Pulmonary artery endothelial cell (primary cell): ENCODE measurements at places on chromosomes 7 and 10. TPM values are rescaled to one million over a fixed set of nuclear protein-coding genes. Genes with fewer than 3 reads are reported as not detected.

Gene CALCR
- total RNA-seq: not detected in 2 replicates

Gene MRLN
- total RNA-seq: not detected in 2 replicates

DNA sequence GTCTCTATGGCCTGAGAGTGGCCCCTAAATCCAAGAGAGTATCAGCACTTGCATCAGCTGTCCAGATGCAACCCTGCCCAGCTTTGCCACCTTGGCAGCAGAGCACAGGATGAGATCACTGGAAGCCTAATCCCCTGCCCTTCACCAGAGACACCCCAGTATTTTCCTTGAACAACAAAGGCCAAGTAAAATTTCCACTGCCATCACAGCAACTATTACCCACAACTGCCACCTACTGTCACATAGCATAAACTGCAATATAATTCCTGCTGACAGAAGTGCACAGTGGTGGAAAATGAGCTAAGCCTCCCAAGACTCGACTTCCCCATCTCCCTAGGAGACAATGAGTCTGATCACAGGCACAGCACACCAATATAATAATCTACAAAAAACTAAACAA is 462.8 kb upstream of the ZWINT start:
- DNase-seq: no peak

DNA sequence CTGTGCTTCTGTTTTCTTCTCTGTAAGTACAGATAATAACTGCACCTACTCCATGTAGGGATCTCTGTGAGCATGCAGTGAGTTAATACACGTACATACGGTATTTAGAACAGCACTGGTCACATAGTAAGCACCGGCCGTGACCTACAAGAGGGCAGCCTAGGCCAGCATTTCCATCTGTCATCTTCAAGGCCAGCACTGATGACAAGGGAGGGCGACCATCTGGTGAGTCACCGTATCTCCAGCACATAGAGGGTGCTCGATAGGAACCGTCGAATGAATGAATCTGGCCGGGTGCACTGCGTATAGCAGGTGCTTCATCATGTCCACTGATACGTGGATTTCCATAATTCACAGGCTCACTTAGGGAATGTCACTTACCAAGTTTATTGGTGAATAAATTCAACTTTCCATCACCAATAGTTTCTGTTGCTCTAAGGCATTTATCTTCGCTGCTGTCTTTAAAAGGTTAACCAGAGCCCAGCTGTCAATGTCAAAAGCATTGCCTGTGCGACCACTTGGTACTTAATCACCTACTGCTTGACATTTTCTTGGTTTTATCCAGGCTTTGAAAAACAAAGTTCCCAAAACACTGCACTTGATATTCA is 8.3 kb downstream of the NOD1 start:
- no peak for DNase-seq
